Activated CD4-positive, CD25-positive, alpha-beta regulatory T cell (primary cell): ENCODE measurements at places on chromosomes 3 and 15.

- DNase-seq, result peak; percentile 9
Observed at GRCh38 chr3:112333381-112334317, 693 bp downstream of the CD200 start.

GRCh38 chr3:108936924-108937689 is 16.6 kb downstream of the GUCA1C start:
- no peak for DNase-seq

GRCh38 chr3:128006061-128007032 is 45.9 kb upstream of the SEC61A1 start:
- DNase-seq, result no peak

DNA sequence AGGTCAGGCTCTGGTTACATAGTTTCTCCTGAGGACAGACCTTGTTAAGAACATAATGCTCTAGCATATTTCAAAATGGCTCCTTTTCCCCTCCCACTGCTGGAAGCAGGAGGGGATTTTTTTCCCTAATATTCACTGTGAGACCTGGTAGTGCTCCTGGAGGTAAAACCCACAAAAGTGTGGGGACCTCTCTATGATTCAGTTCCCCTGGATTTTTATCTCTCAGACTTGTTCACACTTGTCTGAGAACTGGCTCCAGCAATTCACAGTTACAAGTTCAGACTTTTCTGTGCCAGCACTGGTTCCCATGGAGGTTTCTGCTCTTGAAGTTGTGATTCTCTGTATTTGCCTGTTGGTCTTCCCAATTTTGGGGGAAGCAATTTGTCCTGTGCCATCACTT is 36.3 kb upstream of the PCOLCE2 start:
- no peak for DNase-seq

DNA sequence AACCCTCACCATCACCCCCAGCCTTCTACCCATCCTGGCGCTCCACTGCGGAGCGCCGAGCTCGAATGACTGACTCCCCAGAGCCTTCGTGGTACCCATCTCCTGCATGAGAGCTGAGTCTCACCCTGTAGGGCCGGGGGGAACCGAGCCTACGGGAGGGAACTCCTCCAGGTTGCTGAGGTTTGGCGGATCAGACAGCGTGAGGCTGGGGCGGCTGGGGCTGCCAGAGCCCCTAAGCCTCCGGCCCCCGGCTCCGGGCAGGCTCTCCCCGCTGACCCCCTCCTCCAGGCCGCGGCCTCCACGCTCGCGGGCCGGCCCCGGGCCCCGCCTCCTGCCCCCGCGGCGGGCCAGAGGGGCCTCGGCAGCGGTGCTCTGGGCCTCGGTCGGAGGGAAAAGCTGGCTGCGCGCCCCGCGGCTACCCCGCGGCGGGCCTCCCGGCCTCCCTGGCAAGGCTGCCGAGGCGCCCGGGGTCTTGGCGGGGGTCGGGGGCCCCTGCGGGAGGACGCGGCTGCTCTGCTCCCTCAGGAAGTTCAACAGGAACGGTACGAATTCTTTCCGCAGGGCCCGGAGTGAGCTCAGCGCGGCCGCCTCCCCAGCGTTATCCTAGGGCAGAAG is 643 bp downstream of the CDAN1 start:
- no peak for DNase-seq

- no peak for DNase-seq
Observed at GRCh38 chr3:117278424-117279190, 569.0 kb downstream of the TUSC7 start.
